ENCODE measurements at places on chromosomes 7 and 10. TPM values are rescaled to one million over a fixed set of nuclear protein-coding genes. Genes with fewer than 3 reads are reported as not detected.

Gene RAB19
- total RNA-seq: not detected

Gene LRRN3
- total RNA-seq: 1.3 TPM

GRCh38 chr10:33822774-33823173 lies 488.3 kb upstream of the NRP1 start:
- no peak for DNase-seq

- no peak for DNase-seq
Observed at GRCh38 chr7:29042824-29043231, 84.7 kb upstream of the TRIL start.

GRCh38 chr7:112905950-112906349 lies 115.8 kb upstream of the TMEM168 start:
- DNase-seq: no peak

- no peak for DNase-seq
Observed at GRCh38 chr7:158586499-158587161, 993 bp downstream of the PTPRN2 start.

All from chondrocyte (in vitro differentiated cells).